Left kidney (tissue), 8 donors: ENCODE measurements at places on chromosomes 7 and 10. TPM values are rescaled to one million over a fixed set of nuclear protein-coding genes. Genes with fewer than 3 reads are reported as not detected.

DNA sequence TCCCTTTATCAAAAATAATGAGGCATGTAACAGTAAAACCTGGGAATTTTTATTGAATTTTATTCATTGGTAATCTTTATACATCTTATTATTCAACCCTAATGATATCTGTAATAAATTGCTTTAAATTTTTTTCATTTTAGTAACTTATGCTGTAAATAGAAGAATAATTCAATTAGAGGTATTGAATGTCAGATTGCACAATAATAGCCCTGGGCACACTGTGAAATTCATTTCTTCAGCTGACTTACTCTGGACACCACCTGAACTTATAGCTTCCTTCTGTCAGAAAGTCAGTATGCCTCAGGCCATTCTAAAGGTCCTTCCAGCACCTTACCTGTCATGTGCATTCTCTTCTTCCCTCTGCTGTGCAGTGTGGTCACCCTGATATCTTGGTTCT is 59.2 kb downstream of the ADAM22 start:
- no peak for DNase-seq

GRCh38 chr10:131517781-131518180 is 206.3 kb upstream of the TCERG1L start:
- DNase-seq: no peak

- peak; percentile 66 for DNase-seq
Measured at GRCh38 chr10:79490400-79491142, 21.8 kb upstream of the EIF5AL1 start.

CYP26A1 gene
- polyA plus RNA-seq: not detected

DNA sequence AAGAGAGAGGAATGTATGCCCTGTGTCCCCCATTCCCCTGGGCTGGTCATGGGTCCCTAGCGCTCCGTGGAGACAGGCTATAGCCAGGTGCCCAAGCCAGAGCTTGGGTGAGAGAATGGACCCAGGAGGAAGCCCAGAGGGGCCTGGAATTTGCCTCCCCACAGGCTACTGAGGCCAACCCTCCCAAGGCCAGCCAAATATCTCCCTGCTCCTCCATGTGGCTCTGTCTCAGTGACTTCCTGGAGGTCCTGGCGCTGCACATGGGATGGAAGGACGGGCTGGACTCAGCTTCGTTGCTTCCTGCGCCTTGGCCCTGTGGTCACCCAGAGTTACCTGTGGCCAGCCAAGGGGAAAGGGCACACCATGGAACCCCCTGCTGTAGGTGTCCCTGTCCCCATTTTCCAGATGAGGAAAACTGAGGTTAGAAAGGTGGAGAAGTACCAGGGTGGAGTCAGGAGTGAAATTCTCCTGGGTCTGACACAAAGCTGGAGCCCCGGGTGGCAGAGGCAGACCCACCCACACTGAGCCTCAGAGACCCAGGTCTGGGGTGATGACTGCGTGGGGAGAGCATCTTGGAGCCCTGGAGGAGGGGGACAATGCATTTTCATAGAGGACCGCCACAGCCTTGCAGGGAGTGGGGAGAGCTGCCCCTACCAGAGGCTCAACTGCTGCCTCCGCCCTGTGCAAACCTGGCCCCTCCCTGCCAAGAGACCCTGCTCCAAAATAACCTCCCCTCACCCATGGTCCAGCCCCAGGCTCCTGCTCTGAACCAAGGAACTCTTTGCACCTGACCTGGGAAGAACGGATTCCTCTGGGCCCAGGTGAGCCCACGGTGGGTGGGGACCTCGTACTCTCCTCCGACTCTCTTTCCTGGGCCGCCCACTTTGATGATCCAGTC is 42.6 kb downstream of the TMEM270 start:
- DNase-seq: no peak

- DNase-seq: peak; percentile 15
Measured at GRCh38 chr7:44912775-44913347, 27.5 kb upstream of the PURB start.

- no peak for DNase-seq
Measured at GRCh38 chr7:94513565-94513860, 3.9 kb downstream of the CASD1 start.

ZWINT gene
- 75.8 TPM for polyA plus RNA-seq
